ENCODE measurements at places on chromosomes 3 and 15.

GRCh38 chr15:80887148-80887547, 102.5 kb downstream of the MESD start:
- DNase-seq, result no peak

- no peak for DNase-seq
Measured at GRCh38 chr15:63880744-63881143, 47.0 kb upstream of the HERC1 start.

GRCh38 chr3:155548195-155548594, 196.7 kb downstream of the PLCH1 start:
- no peak for DNase-seq

- no peak for DNase-seq
Measured at GRCh38 chr3:155609586-155609985, 135.3 kb downstream of the PLCH1 start.

- DNase-seq, result no peak
Measured at GRCh38 chr3:124322309-124322880, 330.5 kb upstream of the ROPN1 start.

GRCh38 chr3:152302521-152303021, 33.8 kb downstream of the MBNL1 start:
- DNase-seq, result no peak

DNA sequence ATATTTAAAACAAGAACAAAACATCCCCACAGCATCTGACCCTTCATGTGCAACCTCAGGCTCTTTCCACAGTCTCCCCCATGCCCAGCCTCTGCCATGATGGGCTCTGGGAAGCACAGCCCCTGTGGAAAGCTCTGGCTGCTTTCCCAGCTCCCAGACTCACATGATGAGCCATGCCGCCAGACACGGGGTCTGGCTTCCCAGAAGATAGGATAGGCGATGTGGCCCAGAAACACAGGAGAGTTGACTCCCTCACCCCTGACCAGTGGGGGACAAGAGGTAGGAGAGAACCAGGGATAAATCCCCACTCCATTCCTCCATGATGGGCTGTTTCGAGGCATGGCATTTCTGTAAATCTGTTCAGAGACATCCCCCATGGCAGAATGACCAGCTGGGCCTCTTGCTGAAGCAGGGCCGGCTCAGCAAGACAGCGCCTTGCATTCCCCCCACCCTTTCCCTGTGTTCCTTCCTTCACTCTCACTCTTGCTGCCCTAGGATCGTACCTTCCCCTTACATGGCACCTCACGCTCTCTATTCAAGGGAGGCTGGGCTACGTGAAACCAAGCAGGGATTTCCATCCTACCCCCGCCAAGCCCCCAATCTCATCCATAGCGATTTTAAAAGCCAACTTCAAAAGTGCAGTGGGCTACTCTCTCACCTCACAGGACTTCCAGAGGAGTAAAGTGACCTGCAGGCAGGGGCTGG, 192.4 kb downstream of the ABHD5 start:
- DNase-seq, result no peak

GRCh38 chr3:118811236-118811732, 223.4 kb downstream of the IGSF11 start:
- no peak for DNase-seq
